ENCODE measurements at places on chromosomes 3 and 15. TPM values are rescaled to one million over a fixed set of nuclear protein-coding genes. Genes with fewer than 3 reads are reported as not detected.

DNA sequence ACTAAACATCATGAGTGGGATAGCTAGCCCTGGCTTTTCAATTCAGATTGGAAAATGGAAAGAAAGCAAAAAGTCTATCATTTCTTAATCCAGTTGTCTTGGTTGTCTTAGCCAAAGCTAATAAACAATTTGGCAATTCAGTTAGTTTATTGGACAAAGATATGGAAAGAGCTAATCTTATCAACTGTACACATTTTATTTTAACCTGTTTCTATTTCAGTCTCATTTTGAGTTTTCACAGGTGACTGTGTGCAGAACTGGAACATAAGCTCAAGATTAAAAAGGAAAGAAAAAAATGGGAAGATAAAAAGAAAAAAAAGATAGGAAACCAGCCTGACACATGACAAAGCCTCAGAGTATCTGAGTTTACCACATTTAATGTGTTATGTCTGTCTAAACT, 642.6 kb downstream of the SQOR start:
- no peaks in the 10 kb centered on the region for H3K27me3 ChIP-seq
- H3K4me1 ChIP-seq = no peaks in the 10 kb centered on the region
- no peak overlapping the region for H3K27ac ChIP-seq
- DNase-seq = no peak

- peaks cover 21% of the 10 kb centered on the region for H3K4me1 ChIP-seq
- H3K4me3 ChIP-seq = no peak overlapping the region
- DNase-seq = no peak
- no peaks in the 10 kb centered on the region for H3K36me3 ChIP-seq
- no peak overlapping the region for H3K27ac ChIP-seq
- no peaks in the 10 kb centered on the region for H3K27me3 ChIP-seq
Observed at GRCh38 chr3:111907151-111907550, 48.1 kb downstream of the PHLDB2 start.

- H3K27ac ChIP-seq = no peak overlapping the region
- H3K36me3 ChIP-seq = no peaks in the 10 kb centered on the region
- no peaks in the 10 kb centered on the region for H3K27me3 ChIP-seq
- H3K4me3 ChIP-seq = no peak overlapping the region
Observed at GRCh38 chr3:35263477-35263876, 375.8 kb upstream of the ARPP21 start.

- peak; percentile 60 for DNase-seq
- H3K27ac ChIP-seq = peak overlapping the region; percentile 32
- no peaks in the 10 kb centered on the region for H3K27me3 ChIP-seq
- H3K36me3 ChIP-seq = peaks cover 24% of the 10 kb centered on the region
Observed at GRCh38 chr15:40333922-40334492, 6.7 kb downstream of the CCDC9B start.

DNA sequence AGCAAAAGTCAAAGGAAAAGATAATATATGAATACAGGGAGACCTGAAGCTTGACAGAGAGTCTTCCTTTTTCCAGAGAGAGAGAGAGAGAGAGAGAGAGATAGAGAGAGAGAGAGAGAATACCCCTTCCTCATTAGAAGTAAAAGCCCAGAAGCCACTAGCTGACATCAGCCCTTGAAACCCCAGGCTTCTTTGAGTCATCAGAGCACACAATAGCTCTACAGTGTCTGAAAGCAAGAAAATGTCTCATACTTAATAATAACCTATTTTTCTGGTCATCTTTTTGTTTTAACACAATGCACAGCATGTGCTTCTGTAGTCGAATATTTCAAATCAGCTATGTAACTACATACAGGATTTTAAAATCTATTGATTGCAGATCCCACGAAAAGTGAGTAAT, 109.2 kb upstream of the NANOGP8 start:
- no peaks in the 10 kb centered on the region for H3K27me3 ChIP-seq
- H3K4me3 ChIP-seq = no peak overlapping the region
- H3K27ac ChIP-seq = no peak overlapping the region
- no peak for DNase-seq

DNA sequence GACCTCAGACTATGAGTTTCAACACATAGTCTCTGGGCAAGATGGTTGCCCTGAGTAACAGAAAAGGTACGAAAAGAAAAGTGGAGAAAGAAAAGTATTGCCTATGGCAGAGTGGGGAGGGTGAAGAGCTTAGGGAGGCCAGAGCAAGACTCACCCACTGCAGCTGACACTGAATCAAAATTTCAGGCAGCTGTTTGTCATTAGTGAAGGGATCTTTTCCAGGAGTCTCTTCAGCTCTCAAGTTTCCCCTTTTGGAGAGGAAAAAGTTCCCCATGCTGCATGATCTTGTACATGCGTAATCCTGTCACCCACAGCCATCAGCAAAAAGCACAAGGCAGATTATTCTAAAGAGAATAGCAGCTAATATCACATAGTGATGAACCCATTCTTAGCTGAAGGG, 616.9 kb upstream of the GBE1 start:
- DNase-seq = no peak
- no peaks in the 10 kb centered on the region for H3K27me3 ChIP-seq
- no peak overlapping the region for H3K27ac ChIP-seq
- no peaks in the 10 kb centered on the region for H3K36me3 ChIP-seq
- H3K4me3 ChIP-seq = no peak overlapping the region

DNA sequence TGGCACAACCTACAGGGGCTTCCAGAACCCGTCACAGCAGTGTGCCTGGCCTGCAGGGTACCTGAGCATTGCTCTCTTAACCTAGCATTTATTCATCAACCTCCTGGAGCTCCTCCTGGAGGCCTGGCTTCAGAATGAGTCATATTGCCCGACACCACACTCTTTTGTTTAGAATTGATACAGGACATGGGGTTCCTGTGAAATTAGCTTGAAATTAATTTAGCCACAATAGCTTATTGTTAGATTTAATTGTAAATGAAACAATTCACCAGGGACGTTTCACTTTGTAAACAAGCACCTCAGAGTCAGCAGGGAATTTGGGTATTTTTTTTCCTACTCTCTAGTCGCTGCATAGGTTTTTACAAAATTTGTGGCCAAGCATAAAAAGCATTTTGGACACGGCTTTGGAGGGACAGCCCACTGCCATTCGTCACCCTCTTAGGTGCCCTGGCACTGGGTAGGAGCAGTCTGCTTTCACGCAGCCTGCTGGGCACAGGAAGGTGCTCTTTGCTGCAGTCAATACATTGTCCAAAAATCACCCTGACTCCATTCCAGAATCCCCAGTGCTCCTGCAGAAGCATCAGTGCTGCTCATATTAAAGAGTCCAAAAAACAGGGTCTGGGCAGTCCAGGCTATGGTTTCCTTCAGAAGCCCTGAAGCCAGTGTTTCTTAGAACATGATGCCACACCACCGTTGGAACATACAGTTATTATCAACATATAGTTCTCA, 60.8 kb upstream of the MEF2A start:
- H3K4me1 ChIP-seq = peaks cover 12% of the 10 kb centered on the region
- no peak overlapping the region for H3K27ac ChIP-seq
- peak; percentile 24 for DNase-seq
- no peaks in the 10 kb centered on the region for H3K36me3 ChIP-seq
- no peaks in the 10 kb centered on the region for H3K27me3 ChIP-seq

GRCh38 chr3:61828880-61829721, 267.7 kb downstream of the PTPRG start:
- H3K27me3 ChIP-seq = no peaks in the 10 kb centered on the region
- no peak overlapping the region for H3K4me3 ChIP-seq
- peaks cover 11% of the 10 kb centered on the region for H3K4me1 ChIP-seq
- no peak overlapping the region for H3K27ac ChIP-seq

GRCh38 chr3:35992041-35992440, 352.7 kb downstream of the ARPP21 start:
- no peaks in the 10 kb centered on the region for H3K36me3 ChIP-seq
- no peak overlapping the region for H3K27ac ChIP-seq
- no peak for DNase-seq
- no peaks in the 10 kb centered on the region for H3K4me1 ChIP-seq
- no peaks in the 10 kb centered on the region for H3K27me3 ChIP-seq

- H3K27me3 ChIP-seq = no peaks in the 10 kb centered on the region
- H3K27ac ChIP-seq = no peak overlapping the region
- no peaks in the 10 kb centered on the region for H3K36me3 ChIP-seq
- H3K4me3 ChIP-seq = no peak overlapping the region
- no peaks in the 10 kb centered on the region for H3K4me1 ChIP-seq
Observed at GRCh38 chr3:182214416-182214815, 502.7 kb downstream of the SOX2 start.

DNA sequence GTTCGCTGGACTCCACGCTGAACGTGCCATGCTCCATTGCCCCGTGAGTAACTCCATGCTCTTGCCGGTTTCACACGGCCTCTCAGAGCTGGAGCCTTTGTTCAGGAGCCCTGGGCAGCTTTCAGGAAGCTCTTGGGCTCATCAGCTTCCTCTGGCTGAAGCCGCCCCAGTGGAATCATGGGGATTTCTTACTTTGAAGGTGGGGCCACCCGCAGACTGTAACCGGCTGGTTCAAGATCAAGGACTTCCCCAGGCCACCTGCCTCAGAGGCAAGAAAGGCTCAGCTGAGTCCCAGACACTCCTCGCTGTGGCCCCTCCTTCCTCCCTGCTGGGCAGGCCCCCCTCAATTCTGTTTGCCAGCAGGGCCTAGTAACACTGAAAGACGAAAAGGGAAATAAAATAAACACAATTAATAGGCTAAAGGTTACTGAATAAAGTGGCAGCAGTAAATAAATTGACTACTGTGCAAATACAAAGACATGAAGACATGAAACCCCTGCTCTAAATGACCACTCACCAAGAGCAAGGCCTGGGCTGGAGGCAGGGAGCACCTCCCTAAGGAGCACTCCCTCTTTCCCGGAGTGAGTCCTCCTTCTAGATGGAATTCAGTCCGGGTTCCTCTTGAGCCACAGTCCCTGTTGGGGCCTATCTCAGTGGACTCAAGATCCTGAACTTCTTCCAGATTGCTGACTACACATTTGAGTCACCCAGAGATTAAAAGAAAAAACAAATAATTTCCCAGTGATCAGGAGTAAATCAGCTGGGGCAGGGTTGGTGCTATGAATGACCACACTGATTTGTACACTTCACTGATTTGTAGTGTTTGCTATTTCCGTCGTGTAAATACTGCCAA, 51.0 kb downstream of the ZDHHC19 start:
- H3K4me1 ChIP-seq = no peaks in the 10 kb centered on the region
- no peaks in the 10 kb centered on the region for H3K27me3 ChIP-seq
- no peak overlapping the region for H3K4me3 ChIP-seq
- DNase-seq = peak; percentile 91
- no peaks in the 10 kb centered on the region for H3K36me3 ChIP-seq

DNA sequence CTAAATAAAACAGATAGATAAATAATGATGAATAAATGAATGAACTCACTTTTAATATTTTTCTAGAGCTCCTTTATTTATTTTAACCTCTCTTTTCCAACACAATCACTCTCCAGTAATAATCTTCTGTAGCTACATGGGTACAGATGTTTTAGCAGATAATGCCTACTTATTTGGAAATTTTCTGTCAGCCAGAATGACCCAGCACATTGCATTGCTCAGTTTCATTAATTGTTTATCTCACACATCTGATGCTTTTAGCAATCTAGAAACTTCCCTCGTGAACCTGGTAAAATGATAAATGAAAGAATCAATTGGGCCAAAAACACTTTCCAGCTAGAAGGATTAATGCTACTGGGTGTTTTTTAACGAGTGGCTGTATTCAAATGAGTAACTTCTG, 14.9 kb upstream of the MYH15 start:
- no peak for DNase-seq
- H3K27me3 ChIP-seq = no peaks in the 10 kb centered on the region
- H3K27ac ChIP-seq = no peak overlapping the region
- no peak overlapping the region for H3K4me3 ChIP-seq
- no peaks in the 10 kb centered on the region for H3K36me3 ChIP-seq

DNA sequence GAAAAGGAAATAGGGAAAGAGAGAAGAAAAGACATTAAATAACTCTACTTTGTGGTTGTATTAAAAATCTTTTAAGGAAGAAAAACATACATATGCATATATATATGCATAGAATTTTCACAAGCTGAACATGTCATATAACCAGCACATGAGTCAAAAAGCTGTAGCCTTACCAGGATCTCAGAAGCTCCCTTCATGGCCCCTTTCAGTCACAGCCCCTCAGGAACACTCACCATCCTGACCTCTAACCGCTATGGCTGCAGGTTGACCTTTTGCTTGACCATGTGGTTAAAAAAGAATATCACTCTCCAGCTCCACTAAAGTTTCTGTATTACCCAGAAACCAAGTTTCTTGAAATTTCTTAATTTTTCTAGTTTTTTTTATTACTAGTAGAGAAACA, 103.4 kb downstream of the CHST2 start:
- no peaks in the 10 kb centered on the region for H3K36me3 ChIP-seq
- no peak overlapping the region for H3K27ac ChIP-seq
- no peak overlapping the region for H3K4me3 ChIP-seq
- no peaks in the 10 kb centered on the region for H3K27me3 ChIP-seq
- no peak for DNase-seq

DNA sequence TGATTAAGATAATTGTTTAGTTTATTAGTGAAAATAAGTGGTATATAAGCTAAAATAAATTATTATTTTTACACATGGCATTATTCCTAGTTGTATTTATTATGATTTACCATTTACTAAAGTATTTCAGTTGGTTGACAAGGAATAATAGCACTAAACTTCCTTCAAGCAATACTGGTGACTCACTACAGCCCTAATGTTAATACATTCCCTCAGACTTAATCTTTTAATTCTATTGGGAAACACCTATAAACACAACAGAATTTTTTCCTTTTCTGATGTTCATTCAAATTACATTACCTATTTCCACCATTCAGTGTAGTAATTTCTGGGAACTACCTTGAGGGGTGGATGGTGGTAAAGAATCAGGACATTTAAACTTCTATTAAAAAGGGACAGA, 264.0 kb downstream of the TIGIT start:
- no peak overlapping the region for H3K27ac ChIP-seq
- no peaks in the 10 kb centered on the region for H3K27me3 ChIP-seq
- no peaks in the 10 kb centered on the region for H3K36me3 ChIP-seq
- no peak overlapping the region for H3K4me3 ChIP-seq

DNA sequence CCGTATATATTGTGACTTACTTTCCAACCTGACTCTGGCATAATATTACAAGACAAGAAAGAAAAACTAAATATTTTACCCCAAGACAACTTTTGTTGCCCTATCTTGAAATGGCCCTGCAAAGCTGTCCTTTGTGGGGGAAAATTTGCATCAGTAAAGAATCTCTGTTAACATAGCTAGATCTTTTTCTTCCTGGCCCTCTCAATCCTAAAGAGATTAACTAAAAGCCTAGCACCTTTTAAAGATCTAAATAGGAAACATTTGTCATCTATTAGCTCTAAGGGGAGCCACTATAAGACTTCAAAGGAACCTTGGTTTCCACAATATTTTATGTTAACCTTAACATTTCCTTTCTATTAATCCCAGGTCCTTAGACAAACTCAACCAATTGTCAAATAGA, 199.0 kb upstream of the SLITRK3 start:
- H3K36me3 ChIP-seq = no peaks in the 10 kb centered on the region
- H3K4me3 ChIP-seq = no peak overlapping the region
- no peaks in the 10 kb centered on the region for H3K4me1 ChIP-seq
- no peak overlapping the region for H3K27ac ChIP-seq
- DNase-seq = no peak

GRCh38 chr3:178257491-178257890, 278.7 kb upstream of the KCNMB2 start:
- H3K27me3 ChIP-seq = no peaks in the 10 kb centered on the region
- H3K4me1 ChIP-seq = no peaks in the 10 kb centered on the region
- DNase-seq = no peak
- H3K27ac ChIP-seq = no peak overlapping the region
- H3K4me3 ChIP-seq = no peak overlapping the region

LTF gene
- total RNA-seq = not detected

SLC9C1 gene
- not detected for total RNA-seq

TMEM207 gene
- total RNA-seq = not detected

LRRC31 gene
- total RNA-seq = not detected

TRH gene
- total RNA-seq = not detected

ZNF662 gene
- total RNA-seq = 3.3 TPM

MINDY2 gene
- total RNA-seq = 16.2 TPM

RBP2 gene
- total RNA-seq = not detected

Data from fibroblast of lung (primary cell).